ENCODE measurements at places on chromosomes 4 and X. TPM values are rescaled to one million over a fixed set of nuclear protein-coding genes. Genes with fewer than 3 reads are reported as not detected.

SERTM2 gene
- total RNA-seq, result not detected

STARD8 gene
- total RNA-seq, result 9.5 TPM

DNA sequence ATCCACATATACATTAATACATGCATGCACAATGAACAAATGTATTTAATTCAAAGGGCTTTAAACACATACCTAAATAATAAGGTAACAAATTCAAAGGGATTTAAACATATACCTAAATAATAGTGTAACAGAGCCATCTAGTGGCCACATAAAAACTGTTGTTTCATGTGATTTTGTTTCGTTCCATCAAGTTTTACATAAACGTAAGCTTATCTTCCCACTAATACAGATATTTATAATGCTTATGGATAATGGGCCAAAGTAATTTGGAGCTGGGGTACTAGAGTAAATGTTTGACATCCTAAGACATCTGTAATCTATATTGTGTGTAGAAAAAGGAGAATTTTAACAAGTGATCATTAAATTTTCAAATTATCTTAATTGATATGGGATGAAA is 82.3 kb downstream of the PRSS12 start:
- peak; percentile 34 for DNase-seq

DNA sequence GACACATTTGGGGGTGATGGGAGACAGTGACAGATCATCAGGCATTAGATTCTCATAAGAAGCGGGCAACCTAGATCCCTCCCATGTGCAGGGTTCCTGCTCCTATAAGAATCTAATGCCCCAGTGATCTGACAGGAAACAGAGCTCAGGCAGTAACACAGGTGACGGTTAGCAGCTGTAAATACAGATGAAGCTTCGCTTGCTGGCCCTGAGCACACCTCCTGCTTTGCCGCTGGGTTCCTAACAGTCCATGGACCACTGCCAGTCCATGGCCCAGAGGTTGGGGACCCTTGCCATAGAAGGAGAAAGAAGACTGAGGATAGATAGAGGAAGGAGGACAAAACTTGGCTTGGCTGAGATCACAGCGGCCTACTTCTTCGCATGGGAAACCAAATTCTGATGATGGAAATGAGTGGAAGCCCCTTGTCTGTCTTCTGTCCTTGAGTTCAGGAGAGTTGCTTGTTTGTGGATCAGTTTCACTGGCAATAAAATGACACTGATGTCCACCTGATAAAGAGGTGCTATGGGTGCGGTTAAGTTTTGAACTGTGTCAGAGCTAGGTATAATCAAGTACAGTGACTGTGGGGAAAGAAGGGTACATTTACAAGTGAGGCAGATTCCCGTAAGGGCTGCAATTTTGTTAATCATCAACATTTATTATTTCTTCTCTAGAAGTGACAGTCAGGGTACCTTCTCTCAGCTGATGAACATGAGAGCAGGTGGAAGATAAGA is 1.7 kb upstream of the TIFA start:
- no peak for DNase-seq

DNA sequence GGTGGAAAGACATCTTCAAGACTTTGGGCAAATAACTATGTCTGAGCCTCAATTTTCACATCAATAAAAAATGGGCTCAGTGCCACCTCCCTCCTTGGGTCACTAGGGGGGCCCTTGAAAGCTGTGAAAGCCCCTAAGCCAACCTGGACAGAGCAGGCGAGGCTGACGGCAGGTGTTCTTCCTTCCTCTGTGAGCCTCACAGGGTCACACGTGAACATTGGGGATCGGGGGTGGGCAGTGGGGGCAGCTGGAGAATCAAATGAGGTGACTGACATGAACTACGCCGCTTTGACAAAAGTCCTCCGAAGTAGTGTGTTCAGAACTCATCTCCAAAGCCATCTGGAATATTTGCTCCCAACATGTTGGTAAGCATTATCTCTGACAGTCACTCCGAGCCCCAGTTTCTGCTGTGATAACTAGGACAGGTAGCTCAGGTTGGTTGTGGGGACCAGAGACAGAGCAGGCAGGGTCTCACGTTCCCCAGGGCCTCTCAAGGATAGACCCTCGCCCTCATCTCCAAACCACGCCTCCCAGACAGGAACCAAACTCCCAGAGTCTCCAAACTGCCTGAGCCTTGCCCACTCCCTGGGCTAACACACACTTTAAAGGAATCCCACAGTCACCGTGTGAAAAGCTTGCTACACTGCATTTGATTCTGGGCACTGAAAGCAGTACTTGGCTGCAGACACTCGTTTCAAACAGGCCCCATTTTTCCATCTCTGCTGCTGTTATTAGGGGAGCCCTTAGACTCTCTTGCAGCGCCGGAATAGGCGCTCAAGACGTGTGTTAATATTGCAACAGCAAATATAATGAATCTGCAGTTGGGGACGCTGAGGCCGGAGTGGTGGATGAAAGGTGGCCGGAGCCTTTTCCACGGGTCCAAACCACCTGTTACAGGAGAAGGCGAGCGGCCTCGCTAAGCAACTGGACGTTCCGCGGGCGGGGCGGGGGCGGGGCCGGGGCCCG is 717 bp upstream of the WFS1 start:
- no peak for DNase-seq

DNA sequence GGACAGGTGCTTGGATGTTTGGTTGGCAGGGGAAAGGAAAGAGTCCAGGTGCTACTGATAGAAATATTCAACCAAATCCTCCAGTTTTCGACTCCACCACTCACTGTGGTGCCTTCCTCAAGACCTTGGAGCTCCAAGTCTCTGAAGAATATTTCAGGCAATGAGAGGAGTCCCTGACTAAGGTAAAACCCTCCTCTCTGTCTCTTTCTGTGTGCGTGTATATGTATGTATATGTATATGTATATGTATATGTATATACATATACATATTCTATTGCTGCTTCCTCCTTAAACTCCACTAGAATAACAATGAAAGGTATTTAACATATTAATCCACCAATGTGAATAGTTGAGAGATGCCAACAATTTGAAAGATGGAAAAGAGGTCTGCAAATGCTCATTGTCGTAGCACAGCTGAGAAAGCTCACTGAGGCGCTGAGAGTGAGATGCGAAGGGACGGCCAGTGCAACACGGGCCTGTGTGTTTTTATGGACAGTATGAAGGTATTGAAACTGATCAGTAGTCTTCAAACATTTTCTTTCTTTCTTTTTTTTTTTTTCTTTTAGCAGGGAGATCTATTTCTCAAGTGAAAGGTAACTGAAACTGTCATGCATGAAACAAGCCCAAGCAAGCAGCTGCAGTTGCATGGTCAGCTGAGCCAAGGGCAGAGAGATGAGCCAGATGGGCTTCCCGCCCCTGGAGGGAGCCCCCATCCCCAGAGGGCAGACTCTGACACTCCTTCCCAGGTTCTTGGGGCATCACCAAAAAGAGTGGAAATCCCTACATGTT is 41.1 kb upstream of the HS3ST1 start:
- no peak for DNase-seq

All from M059J (cell line).